CD8-positive, alpha-beta memory T cell (primary cell): ENCODE measurements at places on chromosomes 6 and 20. TPM values are rescaled to one million over a fixed set of nuclear protein-coding genes. Genes with fewer than 3 reads are reported as not detected.

DNA sequence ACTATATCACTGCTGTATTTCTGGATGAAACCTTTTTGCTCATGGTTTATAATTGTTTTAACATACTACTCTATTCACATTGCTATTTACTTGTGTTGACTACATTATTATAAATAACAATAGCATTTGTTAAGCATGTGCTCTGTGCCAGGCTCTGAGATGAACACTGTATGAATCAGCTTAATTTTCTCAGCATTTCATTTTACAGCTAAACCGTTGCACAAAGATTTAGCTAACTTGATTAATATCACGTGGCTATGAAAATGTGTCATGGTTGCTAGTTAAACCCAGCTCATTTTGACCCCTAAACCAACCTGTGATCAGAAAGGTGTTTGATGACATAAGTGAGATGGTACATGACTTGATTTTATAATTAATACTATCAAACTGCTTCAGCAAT is 77.5 kb downstream of the NCOA7 start:
- DNase-seq, result no peak
- no peaks in the 10 kb centered on the region for H3K4me1 ChIP-seq
- no peak overlapping the region for H3K27ac ChIP-seq
- H3K4me3 ChIP-seq, result no peak overlapping the region

DNA sequence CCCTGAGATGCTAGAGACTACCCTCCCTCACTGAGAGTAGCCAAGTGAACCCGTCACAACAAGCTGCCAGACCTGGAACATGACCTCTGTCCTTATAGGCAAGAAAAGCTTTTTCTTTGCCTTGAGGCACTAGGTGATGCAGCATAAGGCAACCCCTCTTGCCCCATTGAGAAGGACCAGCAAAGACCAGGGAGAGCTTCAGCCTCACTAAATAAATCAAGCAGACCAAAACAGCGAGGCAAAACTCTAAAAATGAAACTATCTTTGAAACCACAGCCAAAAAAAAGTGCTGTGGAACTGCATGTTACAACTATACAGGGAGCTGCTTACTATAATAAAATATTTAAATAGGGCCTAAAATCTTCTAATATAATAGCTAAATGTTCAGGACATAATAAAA is 62.6 kb upstream of the FAM83B start:
- no peak for DNase-seq
- H3K36me3 ChIP-seq, result no peaks in the 10 kb centered on the region
- H3K4me3 ChIP-seq, result no peak overlapping the region
- H3K4me1 ChIP-seq, result no peaks in the 10 kb centered on the region
- H3K27me3 ChIP-seq, result no peaks in the 10 kb centered on the region
- H3K27ac ChIP-seq, result no peak overlapping the region

Gene FARS2
- total RNA-seq, result 24.9 TPM

Gene TTK
- 22.5 TPM for total RNA-seq

DNA sequence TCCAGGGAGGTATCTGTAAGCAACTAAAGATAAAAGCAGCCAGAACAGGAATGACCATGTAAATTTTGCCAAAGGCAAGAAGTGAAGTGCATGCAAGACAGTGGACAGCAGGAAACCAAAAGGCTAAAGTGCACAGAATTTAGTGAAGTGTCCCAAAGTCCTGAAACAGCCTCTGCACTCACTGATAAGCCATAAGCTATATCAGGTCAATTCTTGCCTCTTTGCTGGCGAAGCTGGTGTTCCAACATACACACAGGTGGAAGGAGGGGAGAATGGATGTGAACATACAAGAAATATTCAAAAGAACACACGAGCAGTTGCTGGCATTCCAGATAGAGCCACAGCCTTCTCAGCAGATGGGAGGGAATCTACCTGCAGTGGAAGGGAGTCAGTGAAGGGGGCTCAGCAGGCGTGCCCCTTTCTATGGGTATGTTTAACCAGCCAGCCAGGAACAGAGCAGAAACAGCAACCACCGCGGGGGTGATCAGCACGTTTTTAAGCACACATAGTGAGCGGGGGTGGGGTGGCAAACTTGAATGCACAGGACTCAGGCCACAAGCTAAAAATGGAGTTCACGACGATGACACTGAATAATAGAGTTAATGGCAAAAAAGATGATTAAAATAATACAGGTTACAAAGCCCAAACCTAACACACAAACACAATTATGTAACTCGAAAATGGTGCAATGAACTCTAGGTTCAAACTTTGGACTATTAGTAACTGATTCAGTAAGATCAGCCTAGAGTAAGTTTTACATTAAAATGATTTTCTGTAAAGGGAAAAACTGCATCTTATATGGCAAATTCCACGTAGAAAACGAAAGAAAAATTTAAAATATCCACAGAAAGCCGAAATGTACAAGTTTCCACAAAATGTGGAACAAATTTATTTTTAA is 1.2 kb downstream of the ECI2 start:
- H3K4me3 ChIP-seq, result peak overlapping the region; percentile 74
- peak overlapping the region; percentile 87 for H3K27ac ChIP-seq
- no peaks in the 10 kb centered on the region for H3K27me3 ChIP-seq
- H3K36me3 ChIP-seq, result peaks cover 26% of the 10 kb centered on the region
- H3K4me1 ChIP-seq, result peaks cover 26% of the 10 kb centered on the region

Gene CDK19
- 9.1 TPM for total RNA-seq

DNA sequence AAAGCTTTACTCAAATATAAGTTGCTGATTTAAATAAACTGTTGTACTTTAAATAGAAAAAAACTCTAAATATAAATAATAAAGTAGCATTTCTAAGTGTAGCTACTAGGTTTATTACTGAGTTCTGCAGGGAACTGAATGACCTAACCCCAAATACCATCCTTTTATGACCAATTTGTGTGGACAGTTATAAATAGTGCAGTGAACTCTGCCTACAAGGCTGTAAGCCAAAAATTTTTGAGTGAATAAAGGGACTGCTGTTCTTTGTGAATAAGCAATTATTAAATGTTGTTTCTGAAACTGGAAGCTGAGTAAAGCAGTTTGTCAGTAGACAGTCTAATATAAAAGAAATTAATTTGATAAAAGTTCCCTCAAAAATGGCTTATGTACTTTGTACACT is 90.8 kb upstream of the ELOVL5 start:
- H3K36me3 ChIP-seq, result no peaks in the 10 kb centered on the region
- no peaks in the 10 kb centered on the region for H3K4me1 ChIP-seq
- H3K4me3 ChIP-seq, result no peak overlapping the region
- no peaks in the 10 kb centered on the region for H3K27me3 ChIP-seq

- no peak for DNase-seq
- no peaks in the 10 kb centered on the region for H3K27me3 ChIP-seq
- no peak overlapping the region for H3K27ac ChIP-seq
- no peaks in the 10 kb centered on the region for H3K36me3 ChIP-seq
- H3K4me3 ChIP-seq, result no peak overlapping the region
- no peaks in the 10 kb centered on the region for H3K4me1 ChIP-seq
Observed at GRCh38 chr20:62416651-62417637, 9.9 kb upstream of the CABLES2 start.

Gene COL9A1
- total RNA-seq, result not detected

GRCh38 chr6:105745464-105746129 is 340.5 kb upstream of the PRDM1 start:
- no peak overlapping the region for H3K27ac ChIP-seq
- no peak for DNase-seq
- no peaks in the 10 kb centered on the region for H3K36me3 ChIP-seq
- no peaks in the 10 kb centered on the region for H3K27me3 ChIP-seq
- no peaks in the 10 kb centered on the region for H3K4me1 ChIP-seq

- H3K27ac ChIP-seq, result peak overlapping the region; percentile 98
- H3K4me1 ChIP-seq, result peaks cover 26% of the 10 kb centered on the region
- DNase-seq, result peak; percentile 86
- peak overlapping the region; percentile 89 for H3K4me3 ChIP-seq
- no peaks in the 10 kb centered on the region for H3K36me3 ChIP-seq
Observed at GRCh38 chr6:142946924-142947713, 2.1 kb upstream of the HIVEP2 start.

Gene POU5F1
- total RNA-seq, result not detected

Gene KCNB1
- 0.77 TPM for total RNA-seq

- no peak for DNase-seq
- no peaks in the 10 kb centered on the region for H3K27me3 ChIP-seq
- no peaks in the 10 kb centered on the region for H3K36me3 ChIP-seq
- no peak overlapping the region for H3K4me3 ChIP-seq
Observed at GRCh38 chr6:147166360-147166944, 37.8 kb upstream of the STXBP5 start.

Gene KCNK17
- not detected for total RNA-seq

- H3K36me3 ChIP-seq, result no peaks in the 10 kb centered on the region
- no peak for DNase-seq
- H3K27me3 ChIP-seq, result no peaks in the 10 kb centered on the region
- no peaks in the 10 kb centered on the region for H3K4me1 ChIP-seq
- no peak overlapping the region for H3K27ac ChIP-seq
Observed at GRCh38 chr6:84344005-84344404, 116.6 kb upstream of the CEP162 start.

DNA sequence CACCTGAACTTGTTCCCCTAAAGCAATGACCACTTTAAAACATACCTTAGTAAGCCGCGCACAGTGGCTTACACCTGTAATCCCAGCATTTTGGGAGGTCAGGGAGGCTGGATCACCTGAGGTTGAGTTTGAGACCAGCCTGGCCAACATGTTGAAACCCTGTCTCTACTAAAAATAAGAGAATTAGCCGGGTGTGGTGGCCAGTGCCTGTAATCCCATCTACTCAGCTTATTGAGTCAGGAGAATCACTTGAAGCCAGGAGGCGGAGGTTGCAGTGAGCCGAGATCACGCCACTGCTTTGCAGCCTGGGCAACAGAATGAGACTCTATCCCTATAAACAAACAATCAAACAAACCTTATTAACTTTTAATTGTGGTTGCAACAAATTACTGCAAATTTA is 1.6 kb upstream of the RAET1E start:
- DNase-seq, result no peak
- no peaks in the 10 kb centered on the region for H3K36me3 ChIP-seq
- peaks cover 7% of the 10 kb centered on the region for H3K4me1 ChIP-seq
- H3K27ac ChIP-seq, result no peak overlapping the region

DNA sequence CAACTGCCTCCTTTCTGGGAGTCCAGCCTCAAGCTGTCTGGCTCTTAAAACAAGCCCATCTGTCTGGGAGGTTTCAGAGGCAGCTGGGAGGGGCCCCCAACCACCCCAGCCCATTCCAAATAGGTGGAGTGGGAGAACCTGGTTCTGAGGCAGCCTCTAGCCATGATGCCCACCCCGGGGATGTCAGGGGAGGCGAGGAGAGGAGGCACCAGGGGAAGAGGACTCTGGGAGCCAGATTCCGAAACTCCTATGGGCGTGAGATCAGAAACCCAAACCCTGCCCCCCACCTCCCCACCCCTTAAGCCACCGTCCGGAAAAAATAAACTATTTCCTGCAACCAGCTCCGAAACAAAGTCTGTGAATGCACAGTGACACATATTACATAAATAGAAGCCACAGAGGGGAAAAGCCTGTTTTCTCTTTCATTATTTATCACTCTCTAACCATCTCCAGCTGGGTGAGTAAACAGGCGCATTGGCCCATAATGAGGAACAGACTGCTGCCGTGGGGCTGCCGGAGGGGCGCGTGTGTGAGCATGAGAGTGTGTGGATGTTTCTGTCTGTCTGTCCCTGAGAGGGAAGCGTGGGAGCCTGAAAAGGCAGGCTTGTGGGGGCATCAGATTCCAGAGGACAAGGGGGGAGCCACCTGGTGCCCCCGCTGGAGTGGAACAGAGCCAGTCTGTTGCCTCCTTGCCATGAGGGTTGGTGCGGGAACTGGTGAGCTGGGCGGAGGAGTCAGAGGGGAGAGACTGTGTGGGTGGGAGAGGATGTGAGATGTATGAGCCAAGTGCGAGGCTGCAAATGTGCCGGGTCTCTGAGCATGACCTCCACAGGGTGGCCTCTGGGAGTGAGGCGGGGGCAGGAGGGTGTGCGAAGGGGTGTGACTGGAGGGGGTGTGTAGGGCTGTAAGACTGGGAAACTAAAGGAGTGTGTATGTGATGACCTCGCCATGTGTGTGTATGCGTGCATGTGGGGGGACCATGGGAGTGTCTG is 14.3 kb upstream of the FOXP4 start:
- H3K36me3 ChIP-seq, result no peaks in the 10 kb centered on the region
- DNase-seq, result peak; percentile 63
- peak overlapping the region; percentile 64 for H3K4me3 ChIP-seq
- peaks cover 23% of the 10 kb centered on the region for H3K4me1 ChIP-seq
- H3K27me3 ChIP-seq, result no peaks in the 10 kb centered on the region

- H3K27me3 ChIP-seq, result no peaks in the 10 kb centered on the region
- H3K4me1 ChIP-seq, result peaks cover 26% of the 10 kb centered on the region
- H3K27ac ChIP-seq, result peak within 1 kb of the TSS; percentile 94
- peak within 1 kb of the TSS; percentile 84 for H3K4me3 ChIP-seq
- H3K36me3 ChIP-seq, result peaks cover 11% of the 10 kb centered on the region
Observed at GRCh38 chr20:62302341-62303061, at the start of gene ADRM1. ADRM1 (plus strand) TSS chr20:62302997; CDS start chr20:62303569, 572 bp downstream.

- H3K27ac ChIP-seq, result peak overlapping the region; percentile 31
- H3K4me3 ChIP-seq, result no peak overlapping the region
- no peak for DNase-seq
- no peaks in the 10 kb centered on the region for H3K4me1 ChIP-seq
- no peaks in the 10 kb centered on the region for H3K27me3 ChIP-seq
Observed at GRCh38 chr20:4074877-4075455, 59.6 kb upstream of the RNF24 start.

- DNase-seq, result no peak
- H3K4me3 ChIP-seq, result no peak overlapping the region
- H3K36me3 ChIP-seq, result no peaks in the 10 kb centered on the region
- peak overlapping the region; percentile 39 for H3K27ac ChIP-seq
- peaks cover 77% of the 10 kb centered on the region for H3K4me1 ChIP-seq
Observed at GRCh38 chr20:41050361-41051008, 21.9 kb downstream of the TOP1 start.

Gene TCP11
- total RNA-seq, result not detected

DNA sequence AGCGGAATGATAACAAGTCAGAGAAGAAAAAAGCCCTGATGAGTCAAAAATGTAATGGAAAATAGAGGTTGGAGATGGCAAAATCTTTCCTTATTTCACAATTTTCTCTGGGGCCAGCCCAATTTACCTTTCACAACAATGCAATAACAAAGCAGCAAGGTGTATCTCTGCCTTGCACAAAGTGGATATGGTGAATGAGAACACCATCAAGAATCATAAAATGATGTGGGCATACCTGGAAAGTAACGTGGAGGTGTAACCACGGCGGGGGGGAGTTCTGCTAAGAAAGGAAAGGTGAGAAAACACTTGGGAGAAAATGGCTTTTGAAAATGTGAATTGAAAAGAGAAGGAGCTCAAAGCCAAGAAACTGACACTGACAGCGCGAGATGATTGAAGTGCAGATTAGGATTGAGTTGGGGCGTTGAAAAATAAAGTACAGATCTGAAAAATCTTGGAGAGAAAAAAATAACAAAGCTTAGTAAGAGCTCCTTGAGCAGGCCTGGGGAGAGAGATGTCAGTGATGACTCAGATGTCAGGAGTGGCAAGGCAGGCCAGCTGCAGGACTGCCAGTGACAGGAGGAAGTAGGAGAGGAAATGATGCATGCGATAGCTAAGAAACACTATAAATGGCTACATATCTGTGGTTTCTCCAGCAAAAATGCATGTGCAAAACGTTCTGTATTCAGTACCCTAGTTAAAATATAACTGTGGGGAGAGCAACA is 26.2 kb downstream of the ARHGAP18 start:
- no peaks in the 10 kb centered on the region for H3K27me3 ChIP-seq
- DNase-seq, result peak; percentile 12
- H3K27ac ChIP-seq, result peak overlapping the region; percentile 64
